NCI-H2171 (cell line): ENCODE measurements at places on chromosomes 11 and 22.

GRCh38 chr22:29245626-29246385, 22.0 kb downstream of the RHBDD3 start:
- peak; percentile 81 for DNase-seq

GRCh38 chr11:85748455-85748891, 62.5 kb downstream of the SYTL2 start:
- DNase-seq = no peak

DNA sequence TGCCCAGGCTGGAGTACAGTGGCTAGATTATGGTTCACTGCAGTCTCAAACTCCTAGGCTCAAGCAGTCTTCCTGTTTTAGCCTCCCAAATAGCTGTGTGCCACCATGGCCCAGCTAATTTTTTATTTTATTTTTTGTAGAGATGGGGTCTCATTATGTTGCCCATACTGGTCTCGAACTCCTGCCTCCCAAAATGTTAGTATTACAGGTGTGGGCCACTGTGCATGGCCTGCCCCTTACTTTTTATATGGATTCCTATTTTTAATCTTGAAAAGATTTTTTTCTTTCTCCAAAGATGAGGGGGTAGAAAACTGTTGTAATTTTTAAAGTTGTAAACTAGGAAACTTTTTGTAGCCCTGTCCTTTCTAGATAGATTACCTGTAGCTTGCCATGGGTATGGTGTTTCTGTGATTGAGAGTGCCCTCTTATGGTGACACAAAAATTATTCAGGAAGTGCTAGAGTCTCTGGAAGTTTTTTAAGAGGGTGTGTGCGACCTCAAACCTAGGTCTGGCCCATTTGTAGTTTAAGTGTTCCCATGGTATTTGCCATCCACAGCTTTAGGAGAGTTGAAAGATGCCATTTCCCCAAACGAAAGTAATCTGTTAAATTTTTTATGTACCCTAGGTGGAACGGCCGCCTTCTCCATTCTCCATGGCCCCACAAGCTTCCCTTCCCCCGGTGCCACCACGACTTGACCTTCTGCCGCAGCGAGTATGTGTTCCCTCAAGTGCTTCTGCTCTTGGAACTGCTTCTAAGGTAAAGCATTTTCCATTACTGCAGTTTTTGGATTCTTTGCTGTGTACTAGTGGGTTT, 32.4 kb downstream of the MCAM start:
- DNase-seq = no peak

- no peak for DNase-seq
Measured at GRCh38 chr11:101158119-101158518, 28.5 kb upstream of the PGR start.

GRCh38 chr11:120674542-120674941, 163.0 kb downstream of the GRIK4 start:
- DNase-seq = no peak

GRCh38 chr11:111363985-111364384, 15.1 kb downstream of the POU2AF1 start:
- DNase-seq = no peak
